Hematopoietic multipotent progenitor cell treated with erythropoietin and hydrocortisone succinate and interleukin-3 and kit ligand, for 6 days (in vitro differentiated cells): ENCODE measurements at places on chromosomes 7 and 10.

- DNase-seq, result no peak
These were observed 20.3 kb downstream of the UROS start for GRCh38 chr10:125802739-125803138.

DNA sequence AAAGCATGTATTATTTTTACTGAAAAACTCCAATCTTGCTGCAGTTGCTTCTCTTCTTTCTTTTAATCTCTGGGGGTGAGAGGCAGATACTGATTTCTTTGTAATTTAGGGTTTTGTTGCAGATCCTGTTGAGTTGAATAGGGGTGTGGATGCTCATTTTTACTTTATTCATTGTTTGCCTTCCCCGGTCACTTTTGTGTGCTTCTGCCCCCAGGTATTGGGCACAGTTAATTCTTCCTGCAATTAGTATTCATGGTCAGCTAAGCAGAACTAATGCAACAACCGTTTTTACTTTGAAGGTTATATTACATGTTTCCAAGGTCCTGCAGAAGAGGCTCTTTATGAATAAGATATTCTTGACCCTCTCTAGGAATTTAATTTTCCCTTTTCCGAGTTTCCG lies 96.4 kb downstream of the BUB3 start:
- no peak for DNase-seq

- DNase-seq, result no peak
These were observed 41.5 kb downstream of the PITRM1 start for GRCh38 chr10:3131098-3131497.

DNA sequence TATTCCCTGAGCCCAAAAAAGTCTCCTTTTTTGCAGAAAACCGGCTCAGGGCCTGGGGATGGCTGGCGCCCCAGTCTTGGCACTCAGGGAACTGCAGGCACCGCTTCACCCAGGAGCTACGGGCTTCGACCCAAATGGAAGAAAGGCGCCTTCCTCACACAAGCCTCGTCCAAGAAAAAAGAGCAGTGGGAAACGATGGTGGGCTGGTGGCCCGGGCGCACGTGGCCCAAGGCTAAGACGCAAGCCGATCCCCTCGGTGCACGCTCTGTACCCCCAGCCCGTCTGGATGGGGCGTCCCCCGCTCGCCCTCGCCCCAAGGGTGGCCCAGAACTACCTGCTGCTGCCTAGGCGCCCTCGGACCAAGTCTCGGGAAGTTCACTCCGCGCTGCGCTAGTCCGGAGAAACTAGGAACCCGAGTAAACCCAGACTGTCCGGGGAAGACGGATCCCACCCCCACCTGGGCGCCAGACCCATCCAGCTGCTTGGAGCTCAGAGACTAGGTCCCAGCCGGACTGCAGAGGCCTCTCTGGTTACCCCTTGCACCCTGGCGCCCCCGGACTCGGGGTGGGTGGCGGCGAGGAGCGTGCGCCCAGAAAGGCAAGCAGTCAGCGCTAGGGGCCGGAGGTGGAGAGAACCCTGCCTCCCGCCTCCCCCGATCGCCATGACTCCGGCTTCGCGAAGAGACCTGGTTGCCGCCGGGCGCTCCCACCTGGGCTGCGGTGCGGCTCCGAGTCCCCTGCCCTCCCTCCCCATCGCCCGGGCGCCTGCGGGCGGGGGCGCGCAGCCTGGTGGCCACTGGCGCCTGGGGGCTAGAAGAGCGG lies 76.4 kb downstream of the CALN1 start:
- peak; percentile 27 for DNase-seq

DNA sequence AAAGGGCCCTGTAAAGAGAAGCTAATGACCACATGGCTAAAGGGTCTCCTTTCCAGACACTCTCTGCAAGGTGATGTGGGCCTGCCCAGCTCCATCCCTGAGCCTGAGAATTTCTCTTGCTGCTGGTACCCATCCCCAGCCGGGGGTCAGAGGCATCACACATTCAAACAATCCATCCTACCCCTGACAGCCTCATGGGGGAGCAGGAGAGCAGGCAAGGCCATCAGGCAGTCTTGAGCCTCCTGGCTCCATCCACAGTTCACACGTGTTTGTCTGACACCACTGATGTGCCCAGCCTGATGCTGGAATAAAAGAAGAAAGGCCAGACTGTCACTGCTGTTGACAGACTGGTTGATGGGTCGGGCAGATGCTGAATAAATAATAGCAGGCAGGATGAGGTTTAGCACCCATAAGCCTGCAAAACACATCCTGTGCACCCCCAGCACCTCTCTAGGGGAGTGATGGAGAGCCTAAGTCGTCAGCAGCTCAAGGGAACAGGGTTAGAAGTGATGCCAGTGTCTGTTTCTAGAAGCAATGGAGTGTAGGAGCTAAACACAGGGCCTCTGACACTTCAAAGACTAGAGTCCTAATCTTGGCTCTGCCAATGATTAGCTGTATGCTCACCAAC lies 43.5 kb downstream of the TLL2 start:
- peak; percentile 63 for DNase-seq

DNA sequence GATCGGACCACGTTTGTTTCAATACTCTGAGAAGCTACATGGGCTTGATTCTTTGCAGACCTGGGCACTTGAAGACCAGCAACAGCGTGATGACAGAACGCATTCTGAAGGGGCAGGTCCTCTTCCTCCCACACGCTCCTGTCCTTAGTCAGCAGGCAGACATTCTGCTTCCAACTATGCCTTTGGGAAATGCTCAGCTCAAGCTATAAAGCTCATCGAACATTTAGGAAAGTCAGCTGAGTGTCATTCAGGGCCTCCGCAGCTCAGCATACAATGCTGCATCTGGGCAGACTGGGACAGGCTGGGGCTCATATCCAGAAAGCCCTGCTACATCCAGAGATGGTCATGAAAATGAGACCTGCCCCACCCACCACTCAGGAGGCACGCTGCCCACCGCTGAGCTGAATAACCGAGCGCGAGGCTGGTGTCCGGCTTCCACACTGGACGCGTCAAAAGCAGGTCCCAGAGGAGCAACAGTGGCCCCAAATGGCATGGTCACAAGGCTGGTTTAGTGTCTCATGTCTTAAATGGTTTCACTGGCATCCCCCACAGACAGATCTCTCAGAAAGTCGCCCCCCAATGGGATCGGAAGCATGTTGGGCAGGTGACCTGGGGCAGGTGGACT lies 274.0 kb downstream of the DNAJB6 start:
- DNase-seq, result no peak

- no peak for DNase-seq
These were observed 39.4 kb downstream of the CCNJ start for GRCh38 chr10:96082748-96083147.

- no peak for DNase-seq
These were observed 68.9 kb downstream of the PFKFB3 start for GRCh38 chr10:6271663-6272062.

DNA sequence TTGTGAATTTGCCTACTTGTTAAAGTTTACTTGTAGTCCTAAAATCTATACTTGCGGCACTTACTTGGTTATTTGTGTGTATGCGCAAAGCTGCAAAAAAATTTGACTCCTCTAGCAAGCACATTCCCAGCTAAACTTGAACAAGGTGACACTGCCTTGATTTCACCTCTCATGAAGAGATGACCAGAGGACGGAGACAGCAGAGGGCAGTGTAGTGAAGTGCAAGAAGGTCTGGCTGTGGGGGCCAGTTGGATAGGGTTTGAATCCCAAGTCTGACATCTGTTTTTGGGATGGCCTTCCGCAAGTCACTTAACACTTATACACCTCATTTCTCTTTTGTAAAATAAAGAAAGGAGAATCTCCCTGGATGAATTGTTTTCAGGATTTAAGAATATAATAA lies 15.7 kb downstream of the SLK start:
- no peak for DNase-seq

DNA sequence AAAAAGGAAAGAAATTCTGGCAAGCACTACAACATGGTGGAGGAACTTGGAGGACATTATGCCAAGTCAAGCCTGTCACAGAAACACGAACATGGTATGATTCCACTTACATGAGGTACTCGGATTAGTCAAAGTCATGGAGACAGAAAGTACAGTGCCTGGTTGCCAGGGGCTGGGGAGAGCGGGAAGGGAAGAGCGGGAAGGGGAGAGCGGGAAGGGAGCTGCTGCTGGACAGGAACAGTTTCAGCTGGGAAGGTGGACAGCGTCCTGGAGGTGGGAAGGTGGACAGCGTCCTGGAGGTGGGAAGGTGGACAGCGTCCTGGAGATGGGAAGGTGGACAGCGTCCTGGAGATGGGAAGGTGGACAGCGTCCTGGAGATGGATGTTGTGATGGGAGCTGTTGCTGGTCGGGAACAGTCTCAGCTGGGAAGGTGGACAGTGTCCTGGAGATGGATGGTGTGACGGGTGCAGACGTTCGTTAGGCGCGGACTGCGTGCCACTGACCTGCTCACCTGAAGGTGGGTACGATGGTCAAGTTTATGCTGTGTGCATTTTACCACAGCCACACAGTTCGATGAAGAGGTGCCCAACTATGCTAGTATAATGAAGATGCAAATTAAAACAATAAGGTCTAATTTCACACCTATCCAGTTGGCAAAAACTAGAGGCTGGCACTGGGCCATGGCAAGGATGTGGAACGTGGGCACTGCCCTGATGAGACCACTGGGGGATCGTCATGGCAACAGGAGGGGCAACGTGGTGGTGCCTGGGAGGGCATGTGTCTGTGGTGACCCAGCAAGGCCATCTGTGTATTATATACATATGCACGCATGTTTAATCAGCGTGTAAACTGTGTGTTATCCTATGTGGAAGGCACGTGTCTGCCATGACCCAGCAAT lies 103.8 kb downstream of the NKX6-2 start:
- DNase-seq, result no peak

DNA sequence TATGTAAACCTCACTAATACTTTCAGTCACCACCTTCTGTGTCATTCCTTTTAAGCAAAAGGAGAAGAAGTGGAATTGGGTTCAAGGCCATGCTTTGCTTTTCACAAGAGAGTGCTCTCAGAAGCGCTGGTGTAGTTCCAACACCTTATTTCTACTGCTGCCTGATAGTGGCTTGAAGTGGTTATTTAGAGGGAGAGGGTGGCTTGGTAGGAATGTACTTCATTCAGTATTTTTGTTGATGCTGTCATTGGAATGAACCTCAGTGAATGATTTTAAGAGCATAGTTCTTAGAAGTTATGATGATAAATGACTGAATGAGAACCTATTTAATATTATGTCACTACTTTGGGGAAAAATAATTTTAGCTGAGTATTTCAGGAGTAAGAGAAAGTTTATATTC lies 396.7 kb downstream of the EXOC4 start:
- no peak for DNase-seq

DNA sequence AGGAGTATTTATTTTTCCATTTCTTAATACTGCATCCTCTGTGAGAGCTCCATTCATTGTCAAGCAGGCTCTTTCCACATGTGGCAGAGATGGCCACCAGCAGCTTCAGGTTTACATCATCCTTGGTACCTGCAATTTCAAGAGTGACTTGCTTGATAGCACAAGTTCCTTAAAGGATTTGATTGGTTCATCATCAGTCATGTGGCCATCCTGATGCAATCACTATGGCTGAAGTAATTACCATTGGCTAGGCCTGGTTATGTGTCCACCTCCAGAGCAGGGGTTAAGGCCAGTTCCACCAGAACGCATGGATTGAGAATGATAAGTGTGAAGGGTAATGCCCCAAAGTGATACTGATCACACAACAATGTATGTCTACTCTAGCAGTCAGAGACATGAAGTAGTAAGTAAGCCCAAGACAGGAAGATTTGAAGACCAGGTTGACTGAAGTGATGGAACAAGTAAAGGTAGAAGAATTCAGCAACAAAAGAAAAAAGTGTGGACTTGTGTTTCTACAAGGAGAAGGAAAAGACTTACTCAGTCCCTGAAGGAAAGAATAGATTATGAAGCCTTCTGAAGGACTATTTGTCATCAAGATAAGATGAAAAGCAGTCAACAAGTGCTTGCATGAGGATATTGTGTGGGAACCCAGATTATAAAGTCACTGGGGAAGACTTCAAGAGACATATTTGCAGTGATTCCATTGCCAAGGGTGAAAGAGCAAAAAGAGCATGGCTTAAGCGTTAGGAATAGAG lies 26.4 kb upstream of the PRKAR2B start:
- DNase-seq, result no peak

GRCh38 chr10:22325272-22326144 lies 4.6 kb downstream of the BMI1 start:
- DNase-seq, result peak; percentile 80

DNA sequence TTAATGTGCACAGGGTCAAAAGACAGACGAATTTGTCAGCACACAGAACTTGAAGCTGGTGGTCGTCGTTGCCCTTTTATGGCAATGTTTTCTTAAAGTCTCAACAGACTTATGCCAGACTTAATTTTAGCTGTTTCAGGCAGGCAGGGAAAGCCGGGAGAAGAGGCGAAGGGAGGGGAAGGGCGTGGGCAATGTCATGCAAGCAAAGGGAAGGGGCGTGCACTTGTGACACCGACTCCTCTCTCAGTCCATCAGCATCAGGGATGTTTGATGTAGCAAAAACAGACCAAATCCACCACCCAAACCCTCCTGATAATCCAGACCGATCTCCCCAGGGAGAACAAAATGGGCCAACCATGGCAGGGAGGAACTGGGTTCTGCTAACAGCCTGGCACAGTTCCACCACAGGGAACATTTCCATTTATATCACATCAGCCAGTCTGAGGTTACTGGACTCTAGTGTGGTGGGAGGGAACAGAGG lies 118.1 kb upstream of the RHEB start:
- no peak for DNase-seq
